ENCODE measurements at places on chromosomes 7 and 10.

DNA sequence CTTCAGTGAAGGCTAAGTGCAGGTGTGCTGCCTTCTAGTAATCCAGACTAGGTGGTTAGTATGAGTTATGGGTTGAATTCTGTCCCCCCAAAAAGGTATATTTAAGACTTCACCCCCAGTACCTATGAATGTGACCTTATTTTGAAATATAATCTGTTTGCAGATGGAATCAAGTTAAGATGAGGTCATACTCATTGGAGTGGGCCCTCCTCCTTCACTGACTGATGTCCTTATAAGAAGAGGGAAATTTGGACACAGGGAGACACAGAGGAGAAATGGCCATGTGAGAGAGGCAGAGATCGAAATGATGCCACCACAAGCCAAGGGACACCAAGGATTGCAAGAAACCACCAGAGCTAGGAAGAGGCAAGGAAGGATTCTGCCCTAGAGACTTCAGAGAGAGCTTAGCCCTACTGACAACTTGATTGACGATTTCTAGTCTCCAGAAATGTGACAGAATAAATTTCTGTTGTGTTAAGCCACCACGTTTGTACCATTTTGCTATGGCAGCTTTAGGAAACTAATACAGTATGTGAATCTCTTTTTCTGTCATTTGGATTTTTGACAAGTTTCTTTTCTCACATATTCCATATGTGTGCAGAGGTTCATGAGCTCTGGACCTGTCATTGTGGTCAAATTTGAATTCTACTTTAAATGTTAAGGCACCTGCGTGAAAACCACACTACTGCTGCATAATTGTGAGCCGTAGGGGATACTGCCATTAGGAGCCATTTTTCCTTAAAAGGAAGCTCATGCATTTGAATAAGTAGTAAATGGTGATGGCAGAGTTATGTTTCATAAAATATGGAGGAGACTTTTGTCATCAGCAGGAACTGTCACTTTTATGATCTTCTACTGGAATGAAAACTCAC is 2.6 kb upstream of the RPA3 start:
- no peak for DNase-seq

DNA sequence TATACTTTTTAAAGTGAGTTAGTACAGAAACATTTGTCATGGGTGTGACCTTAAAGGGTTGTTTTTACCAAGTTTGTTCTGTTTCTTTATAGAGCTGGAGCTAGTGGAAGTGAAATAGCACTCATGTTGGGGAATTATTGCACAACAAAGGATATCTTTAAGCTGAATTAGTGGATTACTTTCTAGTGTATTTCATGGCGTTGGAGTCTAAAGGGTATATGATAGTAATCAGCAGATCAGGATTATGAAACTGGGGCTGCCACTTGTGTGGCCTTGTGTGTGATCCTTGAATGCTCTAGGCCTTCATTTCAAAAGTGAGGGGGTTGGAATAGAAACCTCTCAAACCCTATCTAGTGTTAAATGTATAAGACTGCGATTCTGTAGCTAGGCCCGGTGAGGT is 123.6 kb downstream of the LYZL1 start:
- DNase-seq: no peak

DNA sequence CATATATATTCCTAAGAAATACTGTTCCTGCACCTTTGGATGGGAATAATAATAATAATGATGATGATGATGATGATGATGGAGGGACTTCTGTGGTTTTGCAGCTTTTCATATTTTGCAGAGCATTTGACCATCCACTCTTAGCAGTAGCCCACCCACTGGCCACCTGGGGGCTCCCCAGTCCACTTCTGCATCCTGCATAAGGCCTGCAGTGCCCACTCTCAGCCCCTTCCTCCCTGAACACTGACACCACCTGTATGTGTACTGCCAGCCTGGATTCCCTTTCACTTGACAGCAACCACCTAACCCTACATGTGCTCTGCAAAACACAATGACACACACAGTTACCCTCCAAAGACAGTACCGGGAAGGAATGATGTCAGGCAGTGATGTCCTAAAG is 131.4 kb downstream of the ADAM12 start:
- DNase-seq: no peak

DNA sequence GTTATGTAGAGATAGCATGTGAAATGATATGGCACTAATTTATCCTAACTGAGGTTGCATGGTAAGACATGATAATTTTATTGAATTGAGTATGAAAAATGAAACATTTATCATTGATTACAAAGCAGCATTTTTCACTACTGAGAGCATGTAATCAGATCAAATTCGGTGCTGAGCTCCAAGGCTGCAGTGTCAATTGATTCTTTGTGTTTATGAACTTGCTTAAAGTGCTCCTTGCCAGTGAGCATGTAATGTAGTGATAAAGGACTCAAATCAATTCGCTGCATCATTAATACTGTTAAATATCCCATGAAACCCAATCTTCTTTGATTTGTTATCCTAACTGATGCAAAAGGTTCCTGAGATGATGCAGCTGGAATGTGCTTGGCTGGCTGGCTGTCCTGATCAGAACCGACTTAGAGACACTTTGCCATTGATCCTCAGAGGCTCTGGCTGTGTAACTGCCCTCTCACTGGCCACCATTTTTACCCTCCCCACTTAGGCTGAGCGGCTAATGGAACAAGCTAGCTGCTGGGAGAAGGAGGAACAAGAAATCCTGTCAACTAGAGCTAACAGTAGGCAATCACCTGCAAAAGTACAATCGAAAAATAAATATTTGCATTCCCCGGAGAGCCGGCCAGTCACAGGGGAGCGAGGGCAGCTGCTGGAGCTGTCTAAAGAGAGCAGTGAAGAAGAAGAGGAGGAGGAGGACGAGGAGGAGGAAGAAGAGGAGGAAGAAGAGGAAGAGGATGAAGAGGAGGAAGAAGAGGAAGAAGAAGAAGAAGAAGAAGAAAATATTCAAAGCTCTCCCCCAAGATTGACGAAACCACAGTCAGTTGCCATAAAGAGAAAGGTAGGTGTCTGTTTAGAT is 89.8 kb upstream of the SAMD8 start:
- DNase-seq: no peak

DNA sequence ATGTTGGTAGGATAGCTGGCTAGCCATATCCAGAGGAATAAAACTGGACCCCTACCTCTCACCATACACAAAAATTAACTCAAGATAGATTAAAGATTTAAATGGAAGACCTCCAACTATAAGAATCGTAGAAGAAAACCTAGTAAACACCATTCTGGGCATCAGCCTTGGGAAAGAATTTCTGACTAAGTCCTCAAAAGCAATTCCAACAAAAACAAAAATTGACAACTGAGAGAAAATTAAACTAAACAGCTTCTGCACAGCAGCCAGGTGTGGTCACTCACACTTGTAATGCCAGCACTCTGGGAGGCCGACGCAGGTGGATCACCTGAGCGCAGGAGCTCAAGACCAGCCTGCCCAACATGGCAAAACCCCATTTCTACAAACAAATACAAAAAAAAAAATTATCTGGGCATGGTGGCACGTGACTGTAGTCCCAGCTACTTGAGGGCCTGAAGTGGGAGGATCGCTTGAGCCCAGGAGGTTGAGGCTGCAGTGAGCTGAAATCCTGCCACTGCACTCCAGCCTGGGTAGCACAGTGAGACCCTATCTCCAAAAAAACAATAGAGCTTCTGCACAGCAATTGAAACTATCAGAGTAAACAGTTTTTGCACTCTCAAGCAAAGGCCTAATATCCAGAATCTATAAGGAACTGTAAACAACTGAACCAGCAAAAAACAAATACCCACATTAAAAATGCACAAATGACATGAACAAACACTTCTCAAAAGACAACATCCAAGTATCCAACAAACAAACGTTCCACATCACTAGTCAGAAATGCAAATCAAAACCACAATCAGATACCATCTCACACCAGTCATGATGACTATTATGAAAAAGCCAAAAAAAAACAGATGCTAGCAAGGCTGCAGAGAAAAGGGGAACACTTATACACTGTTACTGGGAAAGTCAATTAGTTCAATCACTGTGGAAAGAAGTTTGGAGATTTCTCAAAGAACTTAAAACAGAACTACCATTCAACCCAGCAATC is 4.8 kb downstream of the CRPPA start:
- no peak for DNase-seq

DNA sequence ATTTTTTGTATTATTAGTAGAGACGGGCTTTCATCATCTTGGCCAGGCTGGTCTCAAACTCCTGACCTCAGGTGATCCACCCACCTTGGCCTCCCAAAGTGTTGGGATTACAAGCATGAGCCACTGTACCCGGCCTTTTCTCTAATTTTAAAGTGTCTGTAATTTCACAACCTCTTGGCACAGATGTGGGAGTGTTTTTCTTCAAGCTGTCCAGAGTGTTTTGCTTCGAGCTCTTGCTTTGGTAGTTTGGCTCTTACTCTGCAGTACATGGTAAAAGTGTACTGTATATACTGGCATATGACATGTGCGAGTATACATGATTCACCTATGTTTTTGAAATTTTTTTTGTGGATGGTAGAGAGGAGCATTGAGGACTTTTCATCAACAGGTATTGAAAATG is 9.8 kb downstream of the SRGN start:
- DNase-seq: no peak

DNA sequence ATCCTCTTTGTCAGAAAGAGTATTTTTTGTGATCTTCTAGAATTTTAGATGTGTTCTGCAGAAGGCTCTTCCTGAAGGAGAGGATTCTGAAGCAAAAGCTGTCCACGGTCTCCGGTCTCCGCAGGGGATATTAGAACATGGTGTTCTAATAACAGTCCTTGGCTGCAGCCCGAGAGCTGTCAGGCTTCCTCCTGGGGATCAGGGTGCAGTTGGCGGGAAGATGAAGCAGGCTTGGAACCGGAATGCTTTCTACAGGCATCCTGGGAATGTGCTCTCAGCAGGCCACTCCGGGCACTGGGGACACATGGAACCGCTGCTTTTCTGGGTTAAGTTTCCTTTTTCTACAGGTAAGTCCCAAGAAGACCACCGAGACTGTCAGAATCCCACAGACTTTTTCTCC is 118.6 kb upstream of the PARD3 start:
- no peak for DNase-seq

DNA sequence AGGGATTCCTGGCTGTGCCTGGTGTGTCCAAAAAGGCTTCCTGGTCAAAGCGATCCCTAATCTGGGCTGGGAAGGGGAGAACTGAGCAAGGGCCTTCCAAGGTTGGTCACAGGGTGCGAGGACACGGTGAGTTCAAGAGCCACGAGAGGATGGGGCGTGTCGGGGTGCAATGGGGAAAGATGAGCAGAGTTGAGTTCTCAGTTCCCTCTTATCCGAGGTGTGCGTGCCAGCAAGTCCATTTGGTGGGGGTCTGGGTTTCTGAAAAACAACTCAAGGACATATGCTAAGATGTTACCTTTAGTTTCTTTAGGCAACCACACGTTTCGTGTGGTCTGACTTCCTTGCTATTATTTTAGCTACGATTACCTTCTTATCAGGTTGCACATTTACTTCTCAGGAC is 1.3 kb downstream of the ZNF775 start:
- DNase-seq: no peak

DNA sequence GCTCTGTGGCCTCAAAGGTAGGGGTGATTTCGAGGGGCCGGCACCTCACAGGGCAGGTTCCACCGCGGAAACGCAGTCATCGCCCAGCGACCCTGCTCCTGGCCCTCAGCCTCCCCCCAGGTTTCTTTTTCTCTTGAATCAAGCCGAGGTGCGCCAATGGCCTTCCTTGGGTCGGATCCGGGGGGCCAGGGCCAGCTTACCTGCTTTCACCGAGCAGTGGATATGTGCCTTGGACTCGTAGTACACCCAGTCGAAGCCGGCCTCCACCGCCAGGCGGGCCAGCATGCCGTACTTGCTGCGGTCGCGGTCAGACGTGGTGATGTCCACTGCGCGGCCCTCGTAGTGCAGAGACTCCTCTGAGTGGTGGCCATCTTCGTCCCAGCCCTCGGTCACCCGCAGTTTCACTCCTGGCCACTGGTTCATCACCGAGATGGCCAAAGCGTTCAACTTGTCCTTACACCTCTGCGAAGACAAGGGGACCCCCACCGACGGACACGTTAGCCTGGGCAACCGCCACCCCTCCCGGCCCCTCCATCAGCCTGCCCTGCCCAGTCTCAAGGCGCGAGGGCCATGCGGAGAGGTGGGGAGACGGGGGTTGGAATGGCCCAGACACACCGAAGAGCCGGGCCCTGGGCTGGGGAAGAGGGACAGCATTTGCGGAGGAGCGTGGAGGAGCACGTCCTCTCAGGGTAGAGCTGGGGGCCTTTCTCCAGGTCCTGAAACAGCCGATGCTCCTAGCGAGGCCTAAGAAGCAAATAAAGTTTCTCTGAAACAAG is 6.0 kb downstream of the SHH start:
- no peak for DNase-seq
